T1000 (cell line): ENCODE measurements at places on chromosomes 11 and 22.

- DNase-seq: peak; percentile 33
These were observed 668.0 kb downstream of the ETS1 start for GRCh38 chr11:127919206-127920000.

GRCh38 chr11:27212248-27212780, 150.7 kb downstream of the CCDC34 start:
- no peak for DNase-seq

- DNase-seq: no peak
These were observed 4.9 kb upstream of the TESMIN start for GRCh38 chr11:68756171-68756766.

- DNase-seq: no peak
These were observed 5.0 kb downstream of the RHOG start for GRCh38 chr11:3835751-3836150.

GRCh38 chr11:93753241-93753640, 11.8 kb downstream of the C11orf54 start:
- DNase-seq: no peak

- no peak for DNase-seq
These were observed 681 bp upstream of the ARHGEF12 start for GRCh38 chr11:120335556-120335907.

GRCh38 chr11:118953265-118953664, 2.8 kb upstream of the UPK2 start:
- no peak for DNase-seq

DNA sequence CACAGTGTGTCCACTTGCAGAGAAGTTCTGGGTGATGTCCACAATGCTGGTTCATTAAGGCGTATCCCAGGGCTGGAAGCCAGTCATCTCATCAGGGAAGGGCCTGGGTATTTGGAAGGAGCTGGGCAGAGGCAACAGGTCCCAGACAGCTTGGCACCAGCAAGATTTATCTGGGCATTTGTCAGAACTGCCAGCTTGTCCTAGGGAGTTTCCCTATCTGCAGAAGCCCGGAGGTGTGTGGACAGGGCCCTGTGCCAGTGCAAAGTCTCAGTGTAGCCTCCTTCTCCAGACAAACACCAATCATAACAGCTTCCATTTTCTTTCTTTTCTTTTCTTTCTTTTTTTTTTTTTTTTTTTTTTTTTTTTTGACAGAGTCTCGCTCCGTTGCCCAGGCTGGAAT, 125.3 kb upstream of the TIMP3 start:
- no peak for DNase-seq

DNA sequence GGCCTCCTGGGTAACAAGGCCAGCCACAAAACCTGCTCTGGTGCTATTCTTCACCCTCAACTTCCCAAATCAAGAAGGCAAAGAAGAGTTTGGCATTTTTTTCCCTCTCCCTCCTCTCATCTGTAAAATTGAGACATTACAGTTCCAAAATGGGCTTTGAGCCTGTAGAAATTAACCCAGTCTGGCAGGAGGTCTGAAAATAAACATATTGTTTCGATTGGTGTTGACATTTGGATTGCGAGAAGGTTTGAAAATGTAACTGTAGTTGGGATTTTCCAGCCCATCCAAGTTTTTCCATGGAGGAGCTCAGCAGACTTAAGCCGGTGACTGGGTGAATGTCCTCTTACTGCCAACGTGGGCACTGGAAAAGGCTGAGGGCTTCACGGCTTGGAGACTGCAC, 35.0 kb upstream of the ALX4 start:
- DNase-seq: no peak

- DNase-seq: no peak
These were observed 120.6 kb upstream of the LMO1 start for GRCh38 chr11:8384199-8384821.

DNA sequence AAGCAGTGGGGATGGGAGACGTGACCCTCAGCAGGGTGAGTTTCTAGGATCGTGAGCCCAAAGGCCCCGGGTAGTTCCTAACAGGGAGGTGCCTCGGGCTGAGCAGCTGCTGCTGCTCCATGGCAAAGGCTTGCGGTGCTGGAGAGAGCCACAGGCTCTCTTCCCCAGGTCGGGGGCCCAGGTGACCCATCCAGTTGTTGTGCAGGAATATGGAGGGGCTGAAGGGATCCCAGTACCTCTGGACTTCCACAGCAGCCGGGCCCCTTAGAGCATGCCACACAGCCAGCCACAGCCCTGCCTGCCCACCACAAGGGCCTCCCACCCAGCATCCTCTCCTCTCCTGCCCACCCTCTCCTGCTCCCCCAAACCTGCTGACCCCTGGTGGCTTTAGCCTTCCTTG, 49.3 kb downstream of the BUD13 start:
- DNase-seq: no peak

- no peak for DNase-seq
These were observed 24.2 kb downstream of the KRTAP5-5 start for GRCh38 chr11:1653541-1654387.

GRCh38 chr22:23537416-23537815, 42.7 kb downstream of the IGLL1 start:
- no peak for DNase-seq

DNA sequence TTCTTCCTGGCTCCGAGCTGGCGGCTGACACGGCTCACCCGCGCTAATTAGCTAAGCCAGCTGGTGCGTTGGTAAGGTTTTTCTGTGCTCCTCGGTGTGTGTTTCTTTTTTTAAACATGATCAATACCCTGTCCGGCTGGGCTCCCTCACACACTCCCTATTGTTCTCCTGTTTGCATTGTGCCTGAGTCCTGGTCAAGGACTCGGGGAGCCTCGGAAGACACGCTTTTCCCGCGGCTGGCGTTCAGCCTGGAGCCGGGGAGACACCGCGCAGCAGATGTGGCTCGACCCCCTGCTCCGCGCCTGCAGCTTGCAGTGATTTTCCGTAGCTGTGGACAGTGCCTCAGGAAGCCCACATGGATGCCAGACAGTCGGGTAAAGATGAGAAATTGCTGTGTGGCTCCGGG, 454.9 kb upstream of the CADM1 start:
- no peak for DNase-seq

- no peak for DNase-seq
These were observed 37.2 kb downstream of the CELSR1 start for GRCh38 chr22:46500201-46500600.
